Mammary epithelial cell (primary cell): ENCODE measurements at places on chromosomes 1 and 21.

DNA sequence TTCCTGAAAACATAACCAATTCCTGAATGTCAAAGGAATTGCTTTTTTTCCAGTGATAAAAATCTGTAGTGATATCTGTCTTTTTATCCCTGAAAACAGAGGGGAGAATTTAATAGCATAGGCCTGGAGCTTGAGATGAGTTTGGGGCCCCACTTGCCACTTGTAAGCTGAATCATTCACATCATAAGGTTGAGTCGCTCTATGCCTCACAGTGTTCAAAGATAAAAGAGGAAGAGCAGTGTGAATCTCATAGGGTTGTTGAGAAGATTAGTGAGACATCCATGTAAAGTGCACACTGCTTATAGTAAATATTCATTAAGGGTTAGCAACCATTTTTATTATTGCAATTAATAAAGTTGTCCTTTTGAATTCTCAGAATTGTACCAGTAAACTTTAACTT is 271.3 kb downstream of the DNM3 start:
- no peak for DNase-seq

DNA sequence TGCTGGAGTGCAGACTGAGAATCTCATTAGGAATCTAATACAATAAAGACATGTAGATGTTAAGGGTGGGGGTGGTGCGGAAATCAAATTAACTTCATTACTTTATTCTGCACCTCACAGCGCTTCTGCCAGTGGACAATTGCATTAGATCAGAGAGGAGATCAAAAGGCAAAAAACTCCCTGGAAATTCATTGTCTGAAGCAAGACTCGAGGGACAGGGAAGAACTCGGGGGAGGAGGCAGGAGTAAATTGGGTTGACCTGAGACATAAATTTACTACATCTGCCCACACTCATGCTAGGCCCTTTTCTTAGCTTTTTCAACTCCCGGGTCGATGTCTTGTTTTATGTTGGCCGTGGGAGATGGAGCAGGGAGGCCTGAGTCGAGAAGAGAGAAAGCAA is 315.4 kb downstream of the SPATA17 start:
- no peak for DNase-seq

DNA sequence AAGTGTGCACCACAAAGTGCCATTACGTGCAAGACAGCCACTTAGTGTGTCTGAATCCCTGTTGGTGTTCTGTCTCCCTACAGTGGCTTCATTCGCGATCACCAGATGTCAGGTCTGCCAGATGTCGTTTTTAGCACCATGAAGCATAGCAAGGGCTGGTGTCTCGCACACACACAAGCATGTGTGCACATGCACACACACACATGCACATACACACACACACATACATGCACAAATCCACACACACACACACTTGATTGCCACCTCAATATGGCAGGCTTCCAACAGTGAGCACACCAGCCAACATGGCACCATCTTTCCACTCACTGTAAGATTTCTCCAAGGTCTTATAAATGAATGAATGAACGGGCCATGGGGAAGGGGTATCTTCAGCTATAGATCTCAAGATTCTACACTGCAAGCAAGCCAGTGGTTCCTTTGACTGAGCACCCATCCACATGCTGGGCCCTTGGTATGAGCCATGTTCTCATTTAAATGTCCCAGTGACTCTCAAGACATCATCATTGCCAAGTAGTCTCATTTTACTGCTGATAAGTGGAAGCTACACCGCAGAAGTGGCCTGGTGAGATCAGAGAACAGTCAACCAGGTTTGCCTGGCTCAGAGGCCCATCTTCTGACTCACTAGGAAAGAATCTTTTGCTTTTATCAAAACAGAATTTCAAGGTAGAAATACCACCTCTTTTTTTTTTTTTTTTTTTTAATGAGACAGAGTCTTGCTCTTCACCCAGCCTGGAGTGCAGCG is 84.9 kb downstream of the SIM2 start:
- peak; percentile 77 for DNase-seq

DNA sequence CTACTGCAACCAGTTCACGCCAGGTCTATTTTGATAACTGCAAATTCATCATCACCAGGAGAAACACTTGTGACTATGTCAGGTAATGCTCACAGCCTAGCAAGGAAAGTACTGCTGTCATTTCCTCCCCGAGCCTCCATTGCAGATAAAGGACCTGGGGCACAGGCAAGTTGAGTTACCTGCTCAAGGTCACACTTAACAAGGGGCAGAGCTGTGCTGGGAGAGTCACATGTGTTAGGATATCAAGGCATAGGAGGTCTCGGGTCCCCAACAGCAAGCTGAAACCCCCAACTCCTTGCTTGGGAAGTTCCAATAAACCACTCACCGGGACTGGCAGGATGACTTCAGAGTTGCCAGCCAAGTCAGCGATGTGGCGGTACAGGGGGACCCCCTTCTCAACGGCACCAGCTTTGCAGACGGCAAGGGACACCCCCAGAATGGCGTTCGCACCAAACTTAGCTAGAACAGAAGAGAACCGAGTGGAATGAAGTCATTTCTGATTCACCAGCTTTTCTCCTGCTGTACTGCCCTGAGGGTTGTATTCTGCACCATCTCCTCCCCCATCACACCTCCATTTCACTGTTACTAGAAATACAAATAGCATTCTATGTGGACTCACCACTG is 11.6 kb downstream of the ENO1 start:
- DNase-seq = no peak

DNA sequence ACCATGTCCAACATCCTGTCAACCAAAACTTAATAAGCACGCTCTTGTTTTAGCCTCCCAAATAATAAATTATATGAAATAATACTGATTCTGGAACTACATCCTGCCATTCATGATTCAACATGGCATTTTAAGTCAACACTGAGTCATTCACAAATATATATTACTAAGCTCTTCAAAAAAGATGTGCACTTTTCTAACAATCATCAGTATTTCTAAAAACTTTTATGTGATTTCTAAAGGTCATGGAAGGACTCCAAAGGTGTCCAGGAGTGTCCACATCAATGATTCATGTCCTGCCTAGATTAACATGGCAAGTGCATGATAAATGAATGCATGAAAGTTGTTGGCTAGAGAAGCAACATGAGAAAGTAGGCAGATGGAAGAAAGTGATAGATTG is 51.6 kb downstream of the NEGR1 start:
- DNase-seq = peak; percentile 55

- peak; percentile 9 for DNase-seq
Measured at GRCh38 chr1:153728305-153729066, 636 bp downstream of the INTS3 start.

- DNase-seq = no peak
Measured at GRCh38 chr21:46295996-46296752, 10.0 kb downstream of the YBEY start.

GRCh38 chr1:47755101-47755990 is 241.8 kb downstream of the TRABD2B start:
- no peak for DNase-seq

DNA sequence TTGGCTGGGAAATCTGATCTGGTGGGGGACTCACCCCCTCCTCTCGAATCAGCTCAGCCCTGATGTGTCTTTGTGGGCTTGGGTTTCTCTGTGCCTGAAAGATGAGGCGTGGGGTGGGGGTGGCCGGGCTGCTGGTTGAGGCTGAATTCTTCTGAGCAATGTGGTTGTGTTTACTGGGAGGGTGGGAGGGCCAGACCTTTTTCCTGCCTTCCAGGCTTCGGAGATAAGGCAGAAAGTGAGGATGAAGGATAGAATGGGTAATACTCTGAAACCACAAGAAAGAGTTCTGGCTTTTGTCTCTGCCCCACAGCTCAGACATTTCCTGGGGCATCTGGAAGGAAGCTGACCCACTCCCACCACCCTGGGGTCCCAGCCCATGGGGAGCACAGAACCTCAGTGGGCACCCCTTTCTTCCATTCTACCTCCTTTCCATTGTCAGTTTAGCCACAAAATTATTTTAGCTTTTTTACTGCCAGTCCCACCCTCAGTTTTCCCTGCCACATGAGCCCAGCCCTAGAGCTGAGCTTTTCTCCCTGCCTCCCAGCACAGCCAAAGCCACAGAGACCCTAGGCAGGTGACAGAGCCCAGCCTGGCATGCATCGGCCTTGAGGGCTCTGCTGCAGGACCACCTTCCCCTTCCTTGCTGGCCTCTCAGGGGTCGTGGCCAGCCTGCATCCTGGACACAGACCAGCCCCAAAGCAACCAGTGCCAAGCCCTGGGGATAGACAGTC is 11.2 kb downstream of the ALX3 start:
- no peak for DNase-seq

GRCh38 chr21:26683996-26684395 is 110.9 kb upstream of the CYYR1 start:
- no peak for DNase-seq

DNA sequence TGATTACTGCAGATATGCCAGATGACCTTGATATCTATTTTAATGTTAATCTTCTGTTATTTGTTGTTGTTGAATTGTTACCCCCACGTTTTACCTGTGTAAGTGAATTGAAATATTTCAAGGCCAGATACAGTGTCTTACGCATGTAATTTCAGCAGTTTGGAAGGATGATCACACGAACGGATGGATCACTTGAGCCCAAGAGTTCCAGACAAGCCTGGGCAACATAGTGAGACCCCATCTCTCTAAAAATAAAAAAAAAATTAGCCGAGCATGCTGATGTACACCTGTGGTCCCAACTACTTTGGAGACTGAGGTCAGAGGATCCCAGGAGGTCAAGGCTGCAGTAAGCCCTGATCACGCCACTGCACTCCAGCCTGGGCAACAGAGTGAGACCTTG is 32.2 kb downstream of the SDCCAG8 start:
- DNase-seq = no peak

- no peak for DNase-seq
Measured at GRCh38 chr1:166221316-166221715, 54.5 kb upstream of the FAM78B start.

- DNase-seq = no peak
Measured at GRCh38 chr1:226209307-226210059, 14.0 kb upstream of the MIXL1 start.

GRCh38 chr1:240611228-240611618 is 732 bp downstream of the GREM2 start:
- DNase-seq = no peak

- DNase-seq = peak; percentile 32
Measured at GRCh38 chr1:219542828-219543518, 69.9 kb downstream of the ZC3H11B start.

DNA sequence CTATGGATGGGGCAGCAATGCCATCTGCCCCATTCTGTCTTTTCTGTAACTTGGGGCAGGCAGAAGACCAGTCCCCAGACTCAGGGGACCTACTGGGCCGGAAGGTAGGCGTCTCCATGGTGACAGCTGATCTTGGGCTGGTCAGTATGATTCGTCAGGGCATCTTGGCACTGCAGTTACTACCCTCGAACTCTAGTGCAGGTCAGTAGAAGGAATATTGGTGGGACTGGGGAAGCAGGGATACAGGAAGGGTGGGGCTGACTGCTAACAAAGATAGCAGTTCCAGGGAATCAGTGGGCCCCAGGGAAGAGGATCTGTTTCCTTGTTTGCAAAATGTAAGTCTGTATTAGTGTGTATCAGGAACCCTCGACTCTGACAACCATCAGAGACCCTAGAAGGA is 26.2 kb downstream of the SZT2 start:
- no peak for DNase-seq

GRCh38 chr1:64474665-64475439 is 4.9 kb downstream of the CACHD1 start:
- DNase-seq = peak; percentile 43

DNA sequence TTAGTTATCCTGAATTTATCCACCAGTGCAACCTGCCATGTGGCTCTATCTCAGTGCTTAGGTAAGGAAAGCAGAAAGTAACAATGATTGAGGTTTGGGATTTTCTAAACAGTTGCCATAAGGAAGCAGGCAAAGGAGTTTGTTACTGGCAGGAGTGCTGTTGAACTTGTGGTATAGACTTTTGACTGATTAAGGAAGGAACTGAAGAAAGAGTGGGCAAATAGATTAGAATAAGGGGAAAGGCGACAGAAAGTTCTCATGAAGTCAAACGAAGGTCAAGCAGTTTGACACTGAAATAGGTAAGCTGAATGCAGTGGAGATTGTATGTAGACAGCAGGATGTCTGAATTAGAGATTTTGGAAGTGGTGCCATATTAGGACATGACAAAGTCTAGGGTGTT is 24.2 kb upstream of the CR2 start:
- DNase-seq = no peak

- DNase-seq = peak; percentile 86
Measured at GRCh38 chr1:31669786-31670592, 25.3 kb upstream of the PEF1 start.

GRCh38 chr1:95007687-95008086 is 65.1 kb downstream of the ALG14 start:
- peak; percentile 68 for DNase-seq
